ENCODE measurements at places on chromosomes 4 and X.

DNA sequence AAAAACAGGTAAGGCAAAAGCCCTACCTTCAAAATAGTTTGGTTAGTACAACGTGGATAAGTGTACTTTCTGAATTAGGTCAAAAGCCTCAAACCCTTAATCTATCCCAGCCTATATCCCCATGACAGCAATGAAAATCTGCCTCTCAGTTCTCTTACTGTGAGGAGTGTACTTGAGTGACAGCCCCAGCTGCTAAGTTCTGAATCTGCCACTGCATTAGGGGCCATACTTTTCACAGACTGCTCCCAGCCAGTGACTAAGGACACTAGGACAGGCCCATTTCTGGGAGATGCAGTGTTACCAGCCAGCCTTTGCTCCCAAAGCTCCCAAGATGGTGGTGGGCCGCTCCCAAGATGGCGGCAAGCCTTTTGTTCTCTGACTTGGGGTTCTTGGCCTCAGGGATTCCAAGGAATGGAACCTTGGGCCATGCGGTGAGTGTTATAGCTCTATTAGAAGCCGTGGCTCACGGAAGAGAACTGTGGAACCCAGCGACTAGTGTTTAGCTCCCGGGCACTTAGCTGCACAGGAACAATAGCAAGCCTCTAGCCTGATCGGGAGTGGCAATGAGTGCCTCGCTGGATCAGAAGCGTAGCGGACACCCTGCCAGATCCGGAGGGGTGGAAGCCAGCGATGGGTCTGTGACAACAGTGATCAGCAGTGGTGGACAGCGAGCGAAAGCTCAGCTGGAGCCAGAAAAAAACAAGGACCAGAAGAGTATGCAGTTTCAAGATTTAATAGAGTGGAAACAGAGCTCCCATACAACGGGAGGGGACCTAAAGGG, 175.6 kb upstream of the NRK start:
- no peak for DNase-seq

GRCh38 chr4:11611868-11612267, 183.2 kb upstream of the HS3ST1 start:
- no peak for DNase-seq

- no peak for DNase-seq
These were observed 205.1 kb downstream of the PPP3CA start for GRCh38 chr4:101142259-101142658.

DNA sequence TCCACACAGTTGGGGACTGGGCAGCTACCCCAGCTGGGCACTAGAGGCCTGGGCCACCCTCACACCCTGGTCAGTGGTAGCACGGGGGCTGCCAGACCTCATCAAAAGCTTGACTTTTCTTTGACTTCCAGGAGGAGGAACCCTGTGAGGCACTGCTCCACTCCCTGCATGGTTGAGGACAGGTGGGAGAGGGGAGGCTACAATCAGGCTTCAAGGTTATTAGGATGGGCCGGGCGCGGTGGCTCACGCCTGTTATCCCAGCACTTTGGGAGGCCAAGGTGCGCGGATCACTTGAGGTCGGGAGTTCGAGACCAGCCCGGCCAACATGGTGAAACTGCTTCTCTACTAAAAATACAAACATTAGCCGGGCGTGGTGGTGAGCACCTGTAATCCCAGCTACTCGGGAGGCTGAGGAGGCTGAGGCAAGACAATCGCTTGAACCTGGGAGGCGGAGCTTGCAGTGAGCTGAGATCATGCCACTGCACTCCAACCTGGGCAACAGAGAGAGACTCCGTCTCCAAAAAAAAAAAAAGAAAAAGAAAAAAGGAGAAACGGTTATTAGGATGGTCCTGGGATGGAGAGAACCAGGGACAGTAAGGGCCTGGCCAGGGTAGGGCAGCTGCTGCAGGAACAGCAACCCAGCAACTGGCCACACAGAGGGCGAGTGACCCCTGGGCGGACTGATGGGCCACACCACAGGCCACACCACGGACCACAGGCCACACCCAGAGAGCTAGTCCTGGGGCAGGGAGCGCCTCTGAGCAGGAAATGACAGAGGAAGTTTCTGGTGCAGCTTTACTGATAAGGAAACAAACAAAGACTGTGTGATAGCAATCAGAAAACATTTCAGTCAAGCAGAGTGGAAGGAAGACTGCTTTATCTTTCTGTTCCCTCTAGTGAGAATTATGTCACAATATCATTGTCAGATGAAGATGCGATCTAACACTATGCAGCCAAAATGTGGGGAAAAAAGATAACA, 20.5 kb upstream of the OPN1LW start:
- no peak for DNase-seq

DNA sequence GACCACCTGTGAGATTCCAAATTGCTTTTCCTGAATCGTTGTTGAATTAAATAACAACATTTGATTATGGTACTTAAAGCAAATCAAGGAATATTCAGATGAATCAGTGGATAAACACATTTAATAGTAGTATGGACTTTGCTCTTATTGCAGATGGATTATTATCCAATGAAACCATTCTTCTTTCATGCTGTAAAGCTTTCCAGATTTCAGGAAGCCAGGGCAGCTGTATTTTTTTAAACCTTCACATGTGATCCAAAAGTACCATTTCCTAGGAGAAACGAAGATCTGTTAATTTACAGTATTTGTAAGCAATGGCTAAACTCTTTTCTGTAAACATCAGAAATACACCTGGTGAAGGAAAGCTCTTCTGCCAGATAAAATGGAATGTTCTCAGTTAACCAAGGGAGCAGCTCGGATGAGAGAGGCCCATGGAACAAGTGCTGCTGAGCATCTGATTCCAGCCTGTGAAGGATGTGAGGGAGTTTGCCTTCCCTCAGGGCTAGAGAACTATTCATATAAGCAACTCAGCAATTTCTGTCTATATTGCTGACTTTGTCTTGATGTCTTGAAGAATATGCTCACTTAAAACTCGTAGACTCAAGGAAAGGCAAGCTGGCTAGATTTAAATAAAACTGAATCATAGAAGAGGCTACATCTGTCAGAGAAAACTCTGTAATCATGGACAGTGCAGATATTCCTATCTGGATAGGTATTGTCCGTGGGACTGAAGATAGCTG, 94.4 kb upstream of the LIMCH1 start:
- no peak for DNase-seq

GRCh38 chr4:138161351-138161750, 80.8 kb downstream of the SLC7A11 start:
- no peak for DNase-seq

GRCh38 chrX:133300591-133300990, 82.4 kb upstream of the TFDP3 start:
- no peak for DNase-seq

DNA sequence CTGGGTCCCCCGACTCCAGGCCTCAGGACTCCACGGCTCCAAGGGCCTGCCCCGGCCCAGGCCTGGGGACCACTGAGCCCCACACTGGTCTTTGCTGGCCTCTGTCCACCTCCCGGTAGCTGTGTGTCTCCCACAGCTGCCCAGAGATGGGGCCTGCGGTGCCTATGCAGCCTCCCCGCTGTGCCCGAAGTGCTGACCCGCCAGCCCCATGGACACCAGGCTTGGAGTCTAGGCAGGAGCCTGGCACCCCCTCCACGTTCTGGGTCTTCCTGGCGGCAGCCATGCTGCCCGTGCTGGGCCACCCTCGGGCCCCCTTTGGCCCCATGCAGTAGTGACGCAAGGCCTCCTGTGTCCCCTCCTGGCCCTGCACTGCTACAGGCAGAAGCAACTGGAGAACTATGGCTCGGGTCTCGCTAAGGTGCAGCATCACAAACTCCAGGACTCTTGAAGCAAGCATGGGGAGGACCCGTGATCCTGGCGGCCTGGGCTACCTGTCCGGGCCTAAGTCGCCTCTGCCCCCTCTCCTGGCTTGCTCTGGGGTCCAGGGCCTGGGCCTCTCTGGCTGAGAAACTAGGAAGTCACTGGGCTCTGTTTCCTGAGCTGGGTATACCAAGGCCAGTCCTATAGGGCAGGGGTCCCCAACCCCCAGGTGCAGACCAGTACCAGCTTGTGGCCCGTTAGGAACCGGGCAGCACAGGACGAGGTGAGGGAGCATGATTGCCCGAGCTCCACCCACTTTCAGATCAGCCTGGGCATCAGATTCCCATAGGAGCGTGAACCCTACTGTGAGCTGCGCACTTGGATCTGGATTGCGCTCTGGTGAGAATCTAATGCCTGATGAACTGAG, 917 bp downstream of the MYL5 start:
- no peak for DNase-seq

DNA sequence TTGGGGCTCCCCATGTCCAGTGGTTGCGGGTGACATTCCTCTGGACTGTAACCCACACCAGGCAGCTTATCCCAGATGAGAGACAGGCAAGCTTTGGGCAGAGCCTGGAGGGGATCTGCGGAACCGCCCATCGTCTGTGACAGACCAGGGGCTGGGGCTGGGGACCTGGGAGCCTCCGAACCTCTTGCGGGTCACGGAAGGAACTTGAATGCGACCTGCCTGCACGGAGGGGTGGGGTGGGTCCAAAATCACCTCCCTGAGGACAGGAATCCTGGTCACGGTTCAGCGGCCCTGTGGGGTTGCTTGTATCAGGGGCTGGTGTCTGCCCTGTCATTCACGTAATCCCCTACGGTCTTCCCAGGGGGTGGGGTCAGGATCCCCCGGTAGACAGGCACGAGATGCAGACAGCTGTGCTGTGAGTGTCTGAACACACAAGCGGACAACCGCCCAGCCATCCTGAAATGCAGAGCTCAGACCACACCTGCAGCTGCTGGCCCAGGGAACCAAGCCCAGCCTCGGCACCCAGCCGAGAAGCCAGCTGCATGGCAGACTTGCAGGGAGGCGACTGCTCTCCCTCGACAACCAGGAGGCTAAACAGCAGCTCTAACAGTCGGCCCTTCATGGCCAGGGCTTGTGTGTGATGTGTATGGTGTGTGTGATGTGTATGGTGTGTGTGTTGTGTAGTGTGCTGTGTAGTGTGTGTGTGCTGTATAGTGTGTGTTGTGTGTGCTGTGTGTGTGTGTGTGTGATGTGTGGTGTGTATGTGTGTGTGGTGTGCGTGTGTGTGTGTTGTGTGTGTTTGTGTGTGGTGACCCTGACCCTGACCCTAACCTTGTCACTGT, 105.9 kb upstream of the ADRA2C start:
- no peak for DNase-seq

DNA sequence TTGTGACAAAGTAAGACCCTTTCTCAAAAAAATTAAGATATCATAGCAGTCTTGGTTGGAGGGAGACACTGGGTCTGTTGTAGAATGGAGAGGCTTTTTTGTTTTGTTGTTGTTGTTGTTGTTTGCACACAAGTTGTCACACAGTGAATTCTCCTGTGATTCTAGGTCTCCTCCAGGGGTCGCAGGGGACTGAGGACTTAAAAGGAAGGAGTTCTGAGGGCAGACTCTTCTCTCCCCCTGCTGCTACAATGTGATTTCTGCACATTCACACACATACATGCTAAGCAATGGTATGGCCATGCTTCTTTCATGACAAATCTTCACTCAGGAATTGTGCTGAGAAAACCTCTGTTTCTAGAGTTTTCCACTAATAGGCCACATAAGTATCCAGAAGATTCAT, 71.1 kb downstream of the ZNF732 start:
- no peak for DNase-seq

DNA sequence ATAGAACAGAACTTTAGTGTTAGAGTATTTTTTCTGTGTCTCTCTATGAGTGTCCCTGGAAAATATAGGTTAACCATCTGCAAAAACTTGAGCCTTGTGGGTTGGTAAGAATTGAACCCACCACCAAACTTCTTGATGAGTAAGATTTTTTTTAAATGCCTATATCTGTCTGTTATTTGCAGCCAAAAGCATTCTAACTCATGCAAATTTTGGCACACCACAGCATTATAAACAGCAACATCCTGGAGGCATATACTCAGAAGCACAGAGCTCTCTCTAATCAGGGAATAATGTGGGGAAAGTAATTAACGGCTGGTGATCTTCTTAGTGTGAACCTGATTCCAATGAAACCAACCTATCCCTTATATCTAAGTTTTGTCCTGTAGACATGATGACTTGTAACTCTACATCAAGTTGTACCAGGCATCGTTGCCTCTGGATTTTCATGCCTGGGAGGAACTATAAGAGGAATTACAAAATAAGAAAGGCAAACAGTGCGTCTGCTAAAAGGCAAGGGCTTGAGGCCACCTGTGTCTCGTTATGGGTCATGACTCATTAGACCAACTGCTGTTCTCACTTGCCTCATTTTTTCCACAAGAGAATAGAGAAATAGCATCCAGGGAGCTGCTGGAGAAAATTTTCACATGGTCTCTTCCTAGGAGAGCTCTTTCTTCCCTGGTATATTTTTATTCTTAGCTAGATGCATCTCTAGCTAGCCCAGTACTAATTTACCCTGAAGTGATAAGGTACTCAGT, 202.4 kb downstream of the CHIC2 start:
- DNase-seq: no peak

Data from stimulated activated CD8-positive, alpha-beta memory T cell treated with anti-CD3 and anti-CD28 coated beads, Interleukin-7, amount 100 ng/mL, for 48 hours (primary cell).